Adipocyte (in vitro differentiated cells): ENCODE measurements at places on chromosomes 3 and 15.
A peak's percentile ranks its signal among the peaks of the same experiment; 100 is the strongest.

- no peak for DNase-seq
Observed at GRCh38 chr3:79769229-79769628, 1.4 kb upstream of the ROBO1 start.

- DNase-seq = no peak
Observed at GRCh38 chr3:123609063-123609462, 24.2 kb upstream of the HACD2 start.

GRCh38 chr3:71064291-71064955 lies 519.1 kb downstream of the FOXP1 start:
- DNase-seq = peak; percentile 85

GRCh38 chr3:48118322-48118721 lies 69.9 kb downstream of the CDC25A start:
- DNase-seq = no peak
